ENCODE measurements at places on chromosomes 12 and 14. TPM values are rescaled to one million over a fixed set of nuclear protein-coding genes. Genes with fewer than 3 reads are reported as not detected.

DNA sequence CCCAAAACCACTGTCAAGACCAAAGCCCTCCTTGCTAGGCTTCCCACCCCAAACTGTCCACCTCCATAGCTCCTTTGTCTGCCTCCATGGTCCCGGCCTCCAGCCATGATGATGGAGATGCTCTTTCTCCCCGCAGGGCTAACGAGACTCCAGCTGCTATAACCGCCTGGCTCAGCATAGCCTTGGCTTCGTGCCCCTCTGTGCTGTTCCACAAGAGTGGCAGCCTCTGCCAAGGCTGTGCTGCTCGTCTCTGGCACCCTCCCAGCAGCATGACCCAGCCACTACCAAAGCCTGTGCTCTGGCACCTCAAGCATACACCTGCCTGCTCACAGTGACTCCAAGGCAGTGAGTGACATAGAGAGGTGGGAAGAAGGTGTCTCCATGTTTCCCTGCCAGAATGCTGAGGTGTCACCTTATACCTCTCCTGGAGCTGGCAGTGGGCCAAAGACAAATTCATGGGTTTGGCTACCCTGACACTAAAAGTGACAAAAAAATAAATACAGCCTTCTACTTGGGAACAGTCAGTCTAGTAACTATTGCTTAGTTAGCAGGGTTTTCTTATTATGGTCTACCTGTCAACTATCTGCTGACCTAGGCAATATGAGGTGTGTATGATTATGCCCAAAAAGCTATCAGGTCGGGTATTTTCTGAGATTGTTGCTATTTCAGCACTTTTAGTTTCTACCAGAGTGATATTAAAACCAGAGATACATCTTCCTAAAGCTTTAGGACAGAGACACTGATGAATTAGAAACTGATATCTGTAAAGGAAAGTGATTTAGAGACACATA, 16.1 kb upstream of the KRT73 start:
- no peak for DNase-seq

The IL31 gene
- not detected for total RNA-seq

The NPAS3 gene
- 0.36 TPM for total RNA-seq

The FGD4 gene
- 55.6 TPM for total RNA-seq

DNA sequence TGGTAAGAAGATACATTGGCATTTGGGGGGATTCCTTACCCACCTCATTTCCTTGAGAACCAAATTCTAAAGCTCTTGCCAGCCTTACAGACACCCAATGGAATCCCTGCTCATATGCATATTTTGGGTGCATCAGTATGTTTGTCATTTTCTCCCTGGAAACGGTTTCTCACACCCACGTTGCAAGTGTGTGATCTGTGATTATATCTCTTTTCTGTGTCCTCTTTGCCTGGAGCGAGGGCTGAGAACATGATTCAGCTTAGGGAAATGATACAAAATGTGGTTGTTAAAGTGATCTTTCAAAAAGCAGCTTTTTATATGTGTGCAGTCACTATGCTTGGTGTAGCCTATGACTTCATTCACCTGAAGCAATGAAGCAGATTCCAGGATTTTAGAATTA, 52.0 kb downstream of the KCNMB4 start:
- no peak for DNase-seq

- DNase-seq = peak; percentile 5
Measured at GRCh38 chr12:92472201-92472600, 230.6 kb upstream of the PLEKHG7 start.

GRCh38 chr14:63940387-63940786, 87.6 kb downstream of the SYNE2 start:
- no peak for DNase-seq

The SOX5 gene
- 12.8 TPM for total RNA-seq

DNA sequence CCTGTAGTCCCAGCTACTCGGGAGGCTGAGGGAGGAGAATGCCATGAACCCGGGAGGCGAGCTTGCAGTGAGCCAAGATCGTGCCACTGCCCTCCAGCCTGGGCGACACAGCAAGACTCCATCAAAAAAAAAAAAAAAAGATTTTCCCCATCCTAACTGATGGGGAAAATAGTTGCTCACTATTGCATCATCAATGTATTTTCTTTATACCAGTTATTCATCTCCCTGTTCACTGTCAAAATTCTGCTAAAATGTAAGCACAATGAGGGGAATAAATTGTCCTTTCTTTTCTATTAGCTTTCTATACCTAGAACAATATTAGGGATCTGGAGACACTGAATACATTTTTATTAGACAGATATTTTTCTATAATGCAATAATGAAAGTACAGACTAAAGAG, 561.3 kb downstream of the CCER1 start:
- peak; percentile 3 for DNase-seq

- DNase-seq = no peak
Measured at GRCh38 chr12:14390870-14391530, 25.5 kb downstream of the ATF7IP start.

The C1QL4 gene
- 0.18 TPM for total RNA-seq

The BMP4 gene
- 14.4 TPM for total RNA-seq

All from fibroblast of the aortic adventitia (primary cell).